ENCODE measurements at places on chromosomes 12 and 14. TPM values are rescaled to one million over a fixed set of nuclear protein-coding genes. Genes with fewer than 3 reads are reported as not detected.

GRCh38 chr12:82874945-82875344 is 188.2 kb downstream of the TMTC2 start:
- DNase-seq = no peak

GRCh38 chr12:108633534-108634248 is at the start of gene SELPLG:
Gene SELPLG, minus strand, starts transcription at chr12:108633894. Its CDS starts 9,587 bp downstream, at chr12:108624307.
- no peak for DNase-seq

DNA sequence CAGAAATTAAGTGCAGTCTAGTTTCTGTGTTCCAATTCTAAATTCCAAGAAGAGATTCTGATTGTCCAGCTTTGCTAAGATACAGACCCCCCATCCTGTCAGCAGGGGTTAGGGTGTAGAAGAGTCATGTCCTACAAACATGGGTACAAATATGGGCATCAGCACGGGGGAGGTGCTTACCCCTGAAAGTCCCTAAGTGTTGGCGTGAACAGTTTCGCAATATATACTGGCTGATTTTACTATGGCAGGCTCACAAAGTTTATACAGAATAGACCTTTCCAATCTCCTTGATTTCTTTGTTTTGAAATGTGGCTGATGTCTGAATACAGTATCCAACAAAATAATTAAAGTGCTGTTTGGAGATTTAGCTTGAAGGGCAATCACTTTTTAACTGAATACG is 71.6 kb upstream of the PPM1H start:
- DNase-seq = no peak

- DNase-seq = no peak
Measured at GRCh38 chr14:64912261-64912660, 2.0 kb upstream of the CHURC1 start.

- DNase-seq = no peak
Measured at GRCh38 chr14:63686926-63687325, 40.9 kb downstream of the SGPP1 start.

DNA sequence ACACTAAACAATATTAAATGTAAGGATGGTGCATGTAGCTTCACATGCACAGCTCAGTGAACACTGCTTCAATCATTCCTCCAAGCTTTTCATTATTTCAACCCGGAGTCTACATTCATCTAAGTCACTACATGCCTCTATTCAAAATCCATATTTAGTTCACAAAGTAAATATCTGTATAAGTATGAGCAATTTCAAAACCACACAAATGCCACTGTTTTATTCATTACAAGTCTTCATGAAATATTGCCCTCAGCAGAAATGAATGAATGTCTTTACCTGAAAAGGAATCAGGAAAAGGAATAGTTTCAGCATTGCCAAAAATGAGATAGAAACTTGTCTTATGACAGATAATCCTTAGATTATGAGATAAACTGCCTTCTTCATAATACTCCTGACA is 149.4 kb downstream of the SLC38A4 start:
- no peak for DNase-seq

Gene PDZRN4
- total RNA-seq = 2.1 TPM

Gene PPP2R5C
- 129 TPM for total RNA-seq
